ENCODE measurements at places on chromosomes 2 and 18. TPM values are rescaled to one million over a fixed set of nuclear protein-coding genes. Genes with fewer than 3 reads are reported as not detected.

- no peak for DNase-seq
These were observed 191.4 kb downstream of the NRXN1 start for GRCh38 chr2:50840341-50841124.

- DNase-seq: no peak
These were observed 146.8 kb downstream of the SATB2 start for GRCh38 chr2:199310771-199311585.

GRCh38 chr2:186603286-186603685, 13.4 kb downstream of the ITGAV start:
- no peak for DNase-seq

DNA sequence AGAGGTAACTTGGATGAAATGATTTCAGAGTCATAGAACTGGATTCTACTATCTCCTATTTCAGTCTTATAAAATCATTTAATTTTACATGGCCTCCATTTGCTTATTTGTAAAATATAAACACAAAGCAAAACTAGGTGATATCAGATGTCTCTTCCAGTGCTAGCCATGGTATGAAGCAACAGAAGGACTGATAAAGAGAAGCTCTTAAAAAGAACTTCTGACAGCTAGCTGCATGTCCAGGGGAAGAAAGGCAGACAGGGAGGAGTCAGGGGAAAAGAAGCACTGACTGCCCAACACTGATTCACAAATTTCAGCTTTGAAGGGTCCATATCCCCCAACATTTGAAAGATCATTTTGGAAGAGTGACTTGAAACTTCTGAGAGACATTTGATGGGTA, 6.4 kb downstream of the SLC8A1 start:
- DNase-seq: no peak

Gene XIRP2
- 298 TPM for total RNA-seq

Gene OTX1
- not detected for total RNA-seq

Gene STARD6
- total RNA-seq: not detected

DNA sequence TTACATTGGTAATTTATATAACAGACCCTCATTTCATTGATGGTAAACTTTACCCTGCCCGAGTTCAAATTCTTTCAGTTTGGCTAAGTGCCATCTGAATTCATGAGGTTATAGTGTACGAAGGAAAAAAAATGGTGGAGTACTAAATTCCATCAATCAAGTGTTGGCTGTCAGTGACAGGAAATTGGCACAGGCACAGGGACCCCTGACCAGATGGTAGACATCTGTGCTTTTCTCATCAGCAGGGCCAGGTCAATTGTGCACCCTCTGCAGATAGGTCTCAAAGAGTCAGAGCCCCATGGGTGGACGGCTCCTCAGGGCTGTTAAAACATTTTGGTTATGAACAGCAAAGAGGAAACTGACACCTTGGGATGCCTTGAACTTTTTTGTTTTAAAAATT, 439.2 kb downstream of the SETBP1 start:
- no peak for DNase-seq

- no peak for DNase-seq
These were observed 66.4 kb downstream of the EML6 start for GRCh38 chr2:54789878-54790277.

GRCh38 chr2:236965021-236965840, 120.5 kb upstream of the COPS8 start:
- no peak for DNase-seq

DNA sequence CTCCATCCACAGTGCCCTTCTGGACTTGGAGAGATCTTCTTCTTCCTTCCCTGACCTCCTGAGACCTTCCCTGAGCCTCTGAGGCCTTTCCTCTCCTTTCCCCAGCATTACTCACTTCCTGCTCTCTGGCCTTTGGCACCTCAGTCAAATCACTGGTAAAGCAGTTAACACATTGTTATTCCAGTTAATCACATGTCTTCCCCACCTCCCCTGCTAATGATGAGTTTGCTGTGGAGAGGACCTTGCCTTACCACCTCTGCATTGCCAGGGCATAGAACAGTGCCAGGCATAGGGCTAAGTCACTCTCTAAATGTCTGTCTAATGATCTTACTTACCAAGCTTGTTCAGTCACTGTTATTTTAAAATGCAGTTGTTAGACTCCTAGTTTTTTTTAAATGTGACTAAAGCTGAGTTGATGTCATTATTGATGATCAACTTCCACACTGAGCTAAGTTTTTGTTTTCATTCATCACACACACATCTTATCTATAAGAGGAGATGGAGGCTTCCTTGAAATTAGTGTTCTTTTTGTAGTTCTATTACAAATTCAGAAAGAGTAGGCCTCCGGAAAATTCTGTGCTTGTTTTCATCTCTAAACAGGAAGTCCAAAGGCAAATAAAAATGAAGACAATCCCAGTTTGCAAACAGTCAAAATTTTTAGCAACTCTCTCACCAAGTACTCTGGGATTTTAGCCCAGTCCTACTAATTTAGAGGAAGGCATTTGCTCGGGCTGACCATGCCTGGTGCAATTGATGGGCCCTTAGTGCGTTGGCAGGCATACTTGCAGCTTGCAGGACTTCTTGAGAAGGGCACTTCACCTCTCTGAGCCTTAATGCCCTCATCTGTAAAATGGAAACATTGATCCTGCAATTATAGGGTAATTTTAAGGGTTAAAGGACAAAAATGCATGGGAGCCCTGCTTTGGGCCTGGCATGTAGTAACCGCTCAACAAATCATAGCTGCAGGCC, 113.7 kb upstream of the SPRED2 start:
- no peak for DNase-seq

- DNase-seq: no peak
These were observed 135.9 kb downstream of the DTNB start for GRCh38 chr2:25537526-25537925.

Gene GULP1
- total RNA-seq: 6.7 TPM

Gene NFE2L2
- total RNA-seq: 53.4 TPM

Gene COL4A3
- total RNA-seq: 5.5 TPM

- DNase-seq: no peak
These were observed 33.5 kb downstream of the PNO1 start for GRCh38 chr2:68190991-68191731.

Gene PROC
- not detected for total RNA-seq

DNA sequence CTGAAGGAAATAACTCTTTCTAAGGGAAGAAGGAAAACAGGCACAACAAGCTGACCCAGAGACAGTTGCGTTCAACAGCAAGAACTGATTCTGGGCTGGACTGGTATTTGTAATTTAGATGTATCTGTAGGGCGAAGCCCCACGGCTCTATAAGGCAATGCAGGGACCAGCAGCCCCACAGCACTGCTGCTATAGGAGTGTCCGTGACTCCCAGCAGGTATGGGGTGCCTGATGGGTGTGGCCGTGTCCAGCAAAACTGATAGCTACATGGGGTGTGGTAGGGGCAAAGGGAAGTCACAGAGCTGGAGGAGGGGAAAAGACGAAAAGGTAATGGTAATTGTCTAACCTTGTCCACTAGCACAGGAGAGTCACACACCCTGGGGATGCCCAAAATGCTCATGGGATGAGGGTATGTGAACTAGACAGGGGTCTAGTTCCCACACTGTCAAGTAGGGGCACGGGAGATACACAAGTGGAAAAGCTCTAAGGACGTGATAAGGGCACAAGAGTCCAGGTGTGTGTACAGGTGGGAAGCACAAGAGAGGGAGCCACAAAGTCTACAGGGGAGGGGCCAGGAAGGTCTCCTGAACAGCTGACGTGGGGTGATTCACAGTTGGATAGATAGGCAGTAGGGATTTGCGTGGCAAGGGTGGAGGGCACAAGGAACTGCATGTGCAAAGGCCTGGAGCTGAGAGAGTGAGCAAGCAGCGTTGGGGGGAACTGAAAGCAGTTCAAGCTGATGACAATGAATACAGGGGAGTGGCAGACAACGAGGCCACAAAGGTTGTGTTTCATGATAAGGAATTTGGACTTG, 48.5 kb upstream of the ASPRV1 start:
- no peak for DNase-seq

DNA sequence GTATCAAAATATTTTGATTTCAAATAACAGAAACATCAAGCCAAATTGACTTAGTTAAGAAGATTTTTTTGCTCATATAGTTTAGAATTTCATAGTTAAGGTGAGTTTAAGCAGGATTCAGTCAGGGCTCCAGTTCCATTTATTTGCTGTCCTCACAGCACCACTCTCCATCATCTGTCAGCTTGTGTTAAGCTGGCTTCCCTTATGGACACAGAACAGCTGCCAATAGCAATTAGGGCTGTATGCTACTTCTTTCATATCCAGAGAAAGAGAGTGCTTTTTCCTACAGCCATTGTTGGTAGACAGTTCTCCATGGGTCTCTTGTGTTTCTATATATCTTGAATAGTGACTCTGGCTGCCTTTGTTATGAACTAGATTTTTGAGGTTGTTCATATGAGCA, 95.4 kb upstream of the CYP20A1 start:
- DNase-seq: no peak

DNA sequence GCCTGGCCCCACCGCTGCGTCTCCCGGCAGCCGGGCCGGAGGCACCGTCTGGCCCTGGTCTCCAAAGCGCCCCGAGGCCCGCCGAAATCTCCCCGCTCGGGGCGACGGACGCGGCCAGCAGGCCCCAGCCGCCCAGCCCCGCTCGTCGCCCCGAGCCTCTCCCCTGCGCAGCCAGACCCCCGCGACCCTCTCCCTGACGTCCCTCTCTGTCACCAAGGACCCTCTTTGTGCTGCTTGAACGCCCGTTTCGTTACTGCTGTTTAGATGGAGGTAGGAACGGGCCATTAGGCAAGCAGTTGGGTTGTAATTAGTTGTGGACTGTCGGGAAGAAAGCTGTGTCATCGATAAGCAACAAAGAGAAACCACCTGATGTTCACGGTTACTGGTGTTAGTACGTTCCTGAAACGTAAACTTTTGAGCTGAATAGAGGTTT, 686 bp downstream of the UBXN4 start:
- DNase-seq: no peak

DNA sequence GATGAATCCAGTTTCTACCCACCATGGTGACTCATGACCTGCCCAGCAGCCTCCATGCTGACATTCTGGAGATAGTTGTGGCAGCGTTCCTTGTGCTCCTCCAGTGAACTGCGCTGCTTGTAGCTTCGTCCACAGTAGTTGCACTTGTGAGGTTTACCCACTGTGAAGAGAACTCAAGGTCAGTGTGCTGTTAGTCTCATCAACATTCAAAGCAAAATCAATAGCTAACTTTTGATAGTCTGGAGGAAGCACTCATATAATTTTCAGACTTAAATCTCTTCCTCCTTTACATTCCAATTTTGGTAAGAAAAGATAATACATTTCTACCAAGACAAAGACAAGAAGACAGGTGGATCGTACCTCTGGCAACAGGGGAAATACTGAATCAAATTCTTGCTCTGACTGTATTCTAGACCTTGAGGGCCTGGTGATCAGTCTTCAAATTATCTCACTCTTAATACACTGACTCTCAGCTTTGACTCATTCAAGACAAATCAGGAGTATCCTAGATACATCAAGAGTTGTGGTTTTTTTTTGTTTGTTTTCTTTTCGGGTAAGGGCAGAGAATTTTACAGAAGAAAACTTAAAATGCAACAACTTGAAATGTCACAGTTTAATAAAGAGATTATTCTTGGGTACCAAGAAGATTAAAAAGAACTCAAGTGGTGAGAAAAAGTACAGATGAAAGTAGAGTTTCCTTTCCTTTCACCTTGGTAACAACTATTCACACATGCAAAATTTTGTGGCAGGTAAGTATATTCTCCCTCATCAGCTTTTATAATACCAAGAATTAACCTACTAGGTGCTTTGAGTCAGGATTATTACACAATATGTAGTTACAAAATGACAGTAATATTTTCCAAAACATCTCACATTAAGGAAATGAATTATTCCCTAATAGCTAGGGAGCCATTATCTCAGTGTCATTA, 129.2 kb downstream of the IKZF2 start:
- DNase-seq: no peak

- no peak for DNase-seq
These were observed 308.2 kb downstream of the EN1 start for GRCh38 chr2:118539290-118539689.

Gene DYSF
- 57.8 TPM for total RNA-seq

DNA sequence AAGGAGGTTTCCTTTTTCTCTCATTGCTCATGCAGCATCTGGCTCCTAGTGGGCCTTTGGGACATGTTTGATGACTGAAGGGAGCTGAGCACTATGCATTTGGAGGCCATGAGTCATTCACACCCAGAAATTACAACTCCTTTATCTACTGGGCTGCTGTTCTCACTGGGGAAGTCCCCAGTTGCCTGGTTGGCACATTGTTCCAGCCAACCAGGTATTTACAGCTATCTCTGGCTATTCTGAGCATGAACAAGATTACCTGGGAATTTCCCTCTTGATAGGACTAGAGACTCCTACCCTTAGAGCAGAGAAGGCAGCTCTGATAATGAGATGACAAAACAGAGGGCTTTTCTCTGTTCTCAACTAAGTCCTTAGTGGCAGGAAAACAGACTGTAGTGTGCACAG, 206.5 kb downstream of the SETBP1 start:
- DNase-seq: no peak

DNA sequence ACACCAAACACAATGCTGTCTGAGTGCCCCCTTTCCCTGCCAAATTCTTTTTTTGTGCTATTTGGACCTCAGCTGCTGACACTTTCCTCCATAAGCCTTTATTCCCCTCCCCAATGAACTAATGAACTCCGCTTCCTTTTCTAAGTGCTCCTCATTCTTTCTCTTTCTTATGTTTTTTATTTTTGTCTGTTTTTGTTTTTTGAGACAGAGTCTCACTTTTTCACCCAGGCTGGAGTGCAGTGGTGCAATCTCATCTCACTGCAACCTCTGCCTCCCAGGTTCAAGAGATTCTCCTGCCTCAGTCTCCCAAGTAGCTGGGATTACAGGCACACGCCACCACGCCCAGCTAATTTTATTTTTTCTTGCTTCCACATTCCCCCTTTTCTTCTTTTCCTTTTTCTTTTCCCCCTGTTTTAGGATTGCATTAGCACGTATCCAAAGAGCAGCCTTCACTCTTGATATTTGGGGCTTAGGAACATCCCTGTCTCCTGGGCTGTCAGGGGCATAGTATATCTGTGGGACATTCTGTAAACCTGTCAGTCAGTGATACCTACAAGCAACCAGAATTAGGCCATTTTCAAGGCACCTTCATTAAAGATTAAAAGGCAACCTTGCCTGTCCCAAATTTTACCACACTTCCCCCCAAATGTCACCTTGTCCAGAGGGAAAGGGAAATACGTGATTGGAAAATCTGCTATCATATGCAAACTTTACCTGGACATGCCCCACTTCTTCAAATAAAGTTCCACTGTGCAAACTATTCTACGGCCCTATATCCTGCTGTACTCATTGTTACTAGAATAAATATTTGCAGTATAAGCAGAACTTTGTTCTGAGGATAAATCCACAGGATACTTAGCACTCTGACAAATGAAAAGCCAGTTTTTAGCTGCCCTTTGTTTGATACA, 65.1 kb upstream of the ACSL3 start:
- no peak for DNase-seq

DNA sequence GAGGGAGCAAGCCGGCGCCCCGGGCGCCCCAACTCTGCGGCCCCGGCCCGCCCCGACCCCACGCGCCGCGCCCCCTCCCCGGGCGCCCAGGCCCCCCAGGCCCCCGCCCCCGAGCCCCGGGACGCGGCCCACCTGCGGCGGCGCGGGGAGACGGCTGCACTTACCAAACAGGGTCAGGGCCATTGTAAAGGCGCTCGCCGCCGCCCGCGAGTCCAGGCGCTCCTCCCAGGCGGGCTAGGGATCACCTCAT, 526 bp downstream of the CHN1 start:
- no peak for DNase-seq

Gene HOXD13
- total RNA-seq: not detected

Gene SPDYA
- 0.35 TPM for total RNA-seq
